ENCODE measurements at places on chromosomes 3 and 15. TPM values are rescaled to one million over a fixed set of nuclear protein-coding genes. Genes with fewer than 3 reads are reported as not detected.
A peak's percentile ranks its signal among the peaks of the same experiment; 100 is the strongest.

GRCh38 chr3:138594150-138594934 is at the start of gene CEP70:
Gene CEP70 (minus strand): TSS chr3:138594260. CDS start chr3:138572927, 21,333 bp downstream.
- DNase-seq = peak; percentile 97

DNA sequence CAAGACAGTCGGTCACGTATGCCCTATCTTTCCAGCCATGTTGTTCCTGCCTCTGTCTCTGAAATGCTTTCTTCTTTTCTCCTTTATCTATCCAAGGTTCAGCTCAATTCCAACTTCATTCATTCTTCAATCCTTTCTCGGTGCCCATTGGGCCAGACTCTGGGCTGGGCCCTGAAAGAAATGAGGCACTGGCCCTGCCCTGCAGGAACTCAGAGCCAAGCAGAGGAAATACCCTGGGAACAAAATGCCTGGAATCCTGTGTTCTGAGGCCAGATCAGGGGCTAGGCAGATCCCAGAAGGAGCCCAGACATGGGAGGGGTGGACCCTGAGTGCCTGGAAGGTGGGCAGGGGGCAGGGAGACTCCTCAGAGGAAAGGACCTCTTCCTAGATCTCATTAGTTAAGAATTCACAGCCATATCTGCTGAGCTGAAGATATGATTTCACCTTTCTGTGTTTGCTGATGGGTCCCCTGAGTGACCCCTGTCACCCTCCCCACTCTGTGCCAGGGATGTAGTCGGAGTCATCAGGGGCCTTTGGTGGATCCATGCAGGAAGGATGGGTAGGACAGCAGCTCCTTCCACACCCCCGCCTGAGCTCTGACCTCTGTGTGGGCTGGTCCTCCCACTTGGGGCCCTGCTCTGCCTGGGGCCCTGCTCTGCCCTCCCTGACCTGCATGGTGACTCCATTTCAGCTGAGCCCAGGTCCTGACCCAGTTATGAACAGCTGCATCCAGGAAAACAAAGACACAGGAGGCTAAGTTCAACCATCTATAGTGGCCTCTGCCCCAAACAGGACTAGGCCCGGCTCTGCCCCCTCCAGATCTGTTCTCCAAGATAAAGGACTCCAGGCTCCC is 5.3 kb upstream of the DAPK2 start:
- no peak for DNase-seq

- DNase-seq = no peak
Measured at GRCh38 chr3:43180694-43181093, 74.8 kb upstream of the POMGNT2 start.

DNA sequence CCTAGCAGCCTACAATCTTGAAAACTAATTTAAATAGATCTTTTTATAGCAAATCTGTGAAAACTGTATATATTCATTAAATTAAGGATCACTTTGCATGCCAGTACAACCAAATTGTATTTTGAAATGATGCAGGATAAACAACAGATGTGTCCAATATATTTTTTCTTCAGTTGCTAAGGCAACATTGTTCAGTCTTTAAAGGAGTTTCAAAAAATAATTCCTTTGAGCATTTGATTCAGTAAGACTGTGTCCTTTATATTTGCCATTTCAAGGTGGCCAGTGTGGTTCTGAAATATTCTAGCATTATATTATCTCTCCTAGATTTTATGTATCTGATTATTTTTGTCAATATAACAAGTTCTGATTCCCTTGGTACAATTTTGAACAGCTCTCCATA is 254.7 kb downstream of the PLOD2 start:
- DNase-seq = no peak

DNA sequence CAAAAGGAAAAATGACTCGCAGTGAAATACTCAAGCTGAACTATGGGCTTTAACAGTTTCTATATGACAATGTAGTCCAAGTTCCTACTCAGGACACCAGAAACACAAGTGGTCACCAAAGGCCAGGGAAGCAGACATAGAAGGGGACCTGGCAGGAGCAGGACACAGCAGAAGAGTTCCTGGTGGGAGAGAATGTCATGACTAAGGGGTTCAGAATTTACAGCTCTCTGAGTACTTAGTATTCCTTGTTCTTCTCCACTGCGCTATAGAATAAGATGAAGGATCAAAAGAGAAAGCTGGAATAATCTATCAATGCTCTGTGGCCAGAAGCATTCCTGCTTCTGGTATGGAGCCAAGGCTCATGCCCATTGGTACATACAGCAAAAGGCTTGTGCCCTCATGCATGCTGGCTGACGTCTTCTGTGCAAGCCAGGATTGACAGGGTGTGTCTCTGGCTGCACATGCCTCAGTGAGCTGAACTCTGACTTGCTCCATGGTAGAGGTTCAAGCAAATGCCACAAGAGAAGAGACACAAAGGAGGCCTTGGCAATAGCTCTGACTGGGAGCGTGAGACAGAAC is 128.7 kb upstream of the SLC2A2 start:
- DNase-seq = no peak

DNA sequence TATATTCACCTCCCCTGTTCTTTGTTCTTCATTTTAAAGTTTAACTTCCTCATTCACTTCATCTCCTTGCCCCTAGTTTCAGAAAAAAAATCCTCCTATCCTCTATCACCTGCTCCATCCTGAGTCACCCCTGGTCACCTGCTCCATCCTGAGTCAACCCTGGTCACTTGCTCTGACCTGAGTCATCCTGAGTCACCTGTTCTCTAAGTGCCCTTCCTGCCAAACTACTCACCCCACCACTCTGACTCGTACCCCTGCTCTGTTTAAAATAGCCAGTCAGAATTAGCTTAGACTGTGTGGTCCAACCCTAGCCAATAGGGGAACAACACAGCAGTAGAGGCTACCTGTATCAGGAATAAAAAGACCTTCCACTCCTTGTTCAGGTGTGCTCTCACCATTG is 716.9 kb downstream of the ZBBX start:
- DNase-seq = no peak

GRCh38 chr15:93068581-93069199 is 20.3 kb downstream of the RGMA start:
- DNase-seq = no peak

GRCh38 chr15:29616512-29616911 is 205.8 kb downstream of the TJP1 start:
- DNase-seq = no peak

GRCh38 chr15:73082812-73083211 is 30.5 kb downstream of the NEO1 start:
- DNase-seq = no peak

DNA sequence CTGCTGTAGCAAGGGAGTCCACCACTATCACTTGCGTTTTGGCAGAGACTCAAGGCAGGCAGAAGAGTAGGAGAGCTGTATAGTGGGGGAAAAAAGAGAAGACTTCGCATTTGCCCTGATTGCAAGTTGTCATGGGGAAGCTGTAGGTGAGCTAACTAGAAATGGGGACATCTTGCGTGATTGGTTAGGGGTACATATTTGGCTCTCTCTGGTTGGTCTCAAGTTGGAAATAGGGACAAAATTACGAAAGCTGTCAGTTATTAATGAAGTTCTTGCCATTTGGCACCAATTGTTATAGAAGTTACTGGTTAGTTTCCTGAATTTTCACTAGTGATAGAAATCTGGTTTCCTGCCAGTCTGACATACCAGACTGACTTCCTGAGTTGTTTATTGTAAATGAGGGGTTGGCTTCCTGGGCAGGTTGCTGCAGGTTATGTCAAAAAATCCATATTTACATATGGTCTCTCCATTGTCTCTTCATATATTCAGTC is 8.2 kb upstream of the SENP7 start:
- DNase-seq = no peak

DNA sequence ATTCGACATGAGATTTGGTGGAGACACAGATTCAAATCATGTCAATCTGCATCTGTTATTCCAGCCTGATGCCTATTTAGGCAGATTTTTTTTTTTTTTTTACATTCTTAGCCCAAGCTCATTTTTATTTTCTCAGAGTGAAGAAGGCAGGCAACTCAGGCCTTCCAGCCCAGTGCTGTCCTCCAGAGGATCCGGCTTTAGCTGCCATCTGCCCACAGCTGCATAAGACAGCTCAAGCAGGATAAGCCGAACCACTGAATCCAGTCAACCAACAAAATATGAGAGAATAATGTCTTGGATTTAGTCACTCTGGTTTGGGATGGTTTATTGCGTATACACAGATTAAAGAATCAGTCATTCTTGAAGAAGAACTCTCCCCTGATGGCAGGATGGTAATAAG is 19.9 kb upstream of the COLQ start:
- DNase-seq = no peak

DNA sequence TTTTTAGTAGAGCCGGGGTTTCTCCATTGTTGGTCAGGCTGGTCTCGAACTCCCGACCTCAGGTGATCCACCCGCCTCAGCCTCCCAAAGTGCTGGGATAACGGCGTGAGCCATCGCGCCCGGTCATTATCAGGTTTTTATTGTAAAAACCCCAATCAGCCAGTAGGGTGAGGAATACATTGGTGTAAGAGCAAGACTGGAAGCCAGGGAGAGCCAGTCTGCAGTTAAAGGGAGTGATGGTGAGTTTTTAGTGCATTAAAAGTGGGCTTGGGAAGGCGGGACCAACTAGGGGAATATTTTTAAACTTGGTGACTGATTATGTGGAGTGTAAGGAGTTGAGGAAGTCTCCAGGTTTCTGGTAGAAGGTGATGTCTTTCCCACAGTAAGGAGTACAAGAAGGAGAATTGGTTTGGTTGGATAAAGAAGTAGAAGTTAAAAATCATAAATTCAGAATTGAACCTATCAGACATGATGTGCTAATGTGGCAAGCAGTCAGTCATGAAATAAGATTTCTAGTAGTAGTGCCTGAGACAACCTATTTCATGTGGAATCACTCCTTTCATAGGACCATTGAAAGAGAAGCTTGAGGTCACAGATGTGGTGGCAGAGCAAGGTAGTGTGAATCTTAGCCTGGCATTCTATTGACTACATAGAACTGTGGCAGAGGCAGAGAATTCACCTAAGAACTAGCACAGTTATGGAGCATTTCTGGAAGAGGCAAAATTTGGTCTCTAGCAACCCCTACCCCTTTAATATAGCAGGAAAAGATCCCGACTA is 2.4 kb upstream of the DCBLD2 start:
- no peak for DNase-seq

DNA sequence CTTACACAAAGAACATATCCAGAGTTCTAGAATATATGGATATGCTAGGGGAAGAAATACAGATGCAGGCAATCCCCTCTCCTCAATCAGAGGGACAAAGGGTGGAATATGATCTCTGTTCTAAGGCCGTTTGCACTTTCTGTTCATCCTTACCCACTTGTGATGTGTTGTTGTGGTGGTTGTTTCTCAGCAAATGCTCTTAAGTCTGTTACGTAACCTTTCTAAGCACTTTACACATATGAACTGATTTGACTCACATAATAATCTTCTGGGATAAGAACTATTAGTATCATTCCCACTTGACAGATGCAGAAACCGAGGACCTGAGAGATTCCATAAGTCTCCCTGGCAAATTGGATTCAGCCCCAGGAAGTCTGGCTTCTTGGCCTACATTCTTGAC is 40.5 kb downstream of the NGRN start:
- DNase-seq = no peak

- DNase-seq = no peak
Measured at GRCh38 chr15:72491768-72492167, 17.6 kb downstream of the ARIH1 start.

DNA sequence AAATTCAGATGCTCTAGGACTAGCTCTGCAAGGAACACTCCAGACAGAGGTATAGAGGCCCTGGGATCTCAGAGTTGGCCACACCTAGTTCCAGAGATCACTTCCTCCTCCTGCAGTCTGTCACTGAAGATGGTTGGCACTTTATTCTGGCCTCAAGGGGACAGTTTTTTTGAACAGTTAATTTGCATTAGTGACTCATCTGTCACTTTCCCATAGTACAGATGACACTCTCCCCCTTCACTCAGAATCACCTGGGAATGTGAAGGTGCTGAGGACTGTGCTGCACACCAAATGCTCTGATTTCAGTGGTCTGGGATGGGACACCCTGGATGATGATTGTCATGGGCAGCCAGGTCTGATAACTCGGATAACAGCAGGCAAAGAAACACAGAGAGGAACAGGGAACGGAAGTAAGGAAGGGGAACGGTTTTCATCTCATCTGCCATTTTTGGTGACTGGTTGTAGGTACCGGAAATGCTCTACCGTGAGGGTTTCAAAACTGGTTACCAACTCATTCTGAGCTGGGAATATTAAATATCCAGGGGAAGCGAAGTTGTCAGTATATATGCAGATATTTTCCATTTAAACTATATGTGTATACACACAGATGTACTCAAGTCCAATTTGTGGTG is 232.5 kb upstream of the ST8SIA2 start:
- no peak for DNase-seq

DNA sequence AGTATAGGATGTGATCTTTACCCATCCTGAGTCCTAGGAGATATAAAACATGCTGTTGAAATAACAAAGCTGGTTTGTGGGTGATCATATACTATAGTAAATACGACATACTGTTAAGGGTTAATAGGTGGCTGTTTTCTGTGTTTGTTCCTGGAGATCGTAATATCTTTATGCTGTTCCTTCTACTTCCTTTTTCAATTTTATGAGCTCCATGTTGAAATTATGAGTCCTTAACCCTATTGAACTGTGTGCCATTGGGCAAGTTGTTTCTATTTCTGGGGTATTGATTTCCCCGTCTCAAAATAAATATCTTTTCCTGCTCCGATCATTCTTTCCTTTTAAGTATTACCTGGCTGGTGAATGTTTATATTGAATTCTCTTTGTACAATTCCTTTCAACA is 115.1 kb downstream of the LPP start:
- no peak for DNase-seq

- DNase-seq = no peak
Measured at GRCh38 chr3:123078101-123078500, 11.3 kb downstream of the PDIA5 start.

DNA sequence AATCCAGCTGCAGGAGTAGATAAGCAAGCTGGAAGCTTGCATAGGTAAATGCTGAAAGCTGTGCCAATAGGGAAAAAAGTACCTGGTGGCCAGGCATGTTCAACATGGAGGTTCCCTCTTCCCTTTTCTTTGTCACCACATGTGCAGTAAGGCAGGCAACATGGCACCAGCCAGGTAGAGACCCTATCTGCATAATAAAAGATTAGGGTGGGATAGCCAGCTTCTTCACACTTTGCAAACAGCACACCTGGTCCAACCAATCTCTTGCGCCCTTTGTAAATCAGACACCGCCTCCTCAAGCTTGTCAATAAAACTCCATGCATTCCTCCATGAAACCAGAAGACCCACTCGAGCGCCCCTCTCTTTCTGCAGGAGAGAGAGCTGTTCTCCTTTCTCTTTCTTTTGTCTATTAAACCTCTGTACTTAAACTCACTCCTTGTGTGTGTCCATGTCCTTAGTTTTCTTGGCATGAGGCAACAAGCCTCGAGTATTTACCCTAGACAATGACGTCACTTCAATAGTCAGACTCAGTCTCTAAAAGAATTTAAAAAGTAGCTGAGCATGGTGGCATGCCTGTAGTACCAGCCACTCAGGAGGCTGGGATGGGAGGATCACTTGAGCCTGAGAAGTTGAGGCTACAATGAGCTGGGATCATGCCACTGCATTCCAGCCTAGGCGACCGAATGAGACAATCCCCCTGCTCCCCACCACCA is 256.3 kb downstream of the SCAPER start:
- DNase-seq = no peak

GRCh38 chr3:112671930-112672715 is 31.2 kb upstream of the CCDC80 start:
- no peak for DNase-seq

GRCh38 chr3:171039674-171040073 is 13.2 kb upstream of the SLC2A2 start:
- DNase-seq = no peak

Gene IL16
- 6.8 TPM for total RNA-seq

Gene SI
- not detected for total RNA-seq

Gene PLA2G4D
- not detected for total RNA-seq

Gene LRTM1
- not detected for total RNA-seq

Gene RBSN
- total RNA-seq = 10.5 TPM

Gene CTXN2
- not detected for total RNA-seq

Gene SERP1
- total RNA-seq = 367 TPM

Gene CEMIP
- total RNA-seq = not detected

Data from right lobe of liver (tissue), 6 donors.